ENCODE measurements at places on chromosomes 7 and 10. TPM values are rescaled to one million over a fixed set of nuclear protein-coding genes. Genes with fewer than 3 reads are reported as not detected.

UNCX gene
- total RNA-seq, result not detected

ATP5MK gene
- total RNA-seq, result 694 TPM

FKBP6 gene
- not detected for total RNA-seq

LRRC4 gene
- total RNA-seq, result not detected

ZNF37A gene
- total RNA-seq, result 6.6 TPM

SLC26A3 gene
- total RNA-seq, result 0.36 TPM

MYPN gene
- 39.1 TPM for total RNA-seq

LRRC17 gene
- 0.39 TPM for total RNA-seq

DMTF1 gene
- total RNA-seq, result 54.0 TPM

DPYSL4 gene
- total RNA-seq, result 9.9 TPM

DNA sequence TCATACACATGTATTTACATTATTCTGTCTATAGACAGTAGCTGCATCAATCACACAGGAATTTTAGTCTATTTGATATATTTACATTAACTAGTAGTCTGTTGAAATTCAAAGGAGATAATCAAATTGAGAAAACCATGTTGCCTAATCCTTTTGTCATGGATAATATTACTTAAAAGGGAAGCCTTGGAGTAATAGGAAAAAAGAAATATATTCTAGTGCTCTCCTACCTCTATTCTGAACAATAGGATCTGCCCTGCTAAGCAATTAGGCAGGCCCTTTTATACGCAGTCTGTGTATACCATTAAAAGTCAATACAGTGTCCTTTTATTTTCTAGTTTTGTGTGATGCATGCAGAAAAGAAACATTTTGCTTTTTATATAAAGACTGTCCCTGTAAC lies 24.5 kb downstream of the UMAD1 start:
- no peak overlapping the region for H3K4me3 ChIP-seq
- no peaks in the 10 kb centered on the region for H3K36me3 ChIP-seq
- H3K27me3 ChIP-seq, result no peaks in the 10 kb centered on the region
- peaks cover 7% of the 10 kb centered on the region for H3K4me1 ChIP-seq
- no peak overlapping the region for H3K27ac ChIP-seq
- DNase-seq, result no peak

- DNase-seq, result no peak
Measured at GRCh38 chr10:11225935-11226334, 208.3 kb downstream of the CELF2 start.

GRCh38 chr7:16599860-16600259 lies 45.7 kb downstream of the ANKMY2 start:
- no peaks in the 10 kb centered on the region for H3K4me1 ChIP-seq
- no peaks in the 10 kb centered on the region for H3K27me3 ChIP-seq
- peaks cover 9% of the 10 kb centered on the region for H3K36me3 ChIP-seq
- no peak overlapping the region for H3K27ac ChIP-seq

GRCh38 chr7:55526329-55526728 lies 46.0 kb downstream of the VOPP1 start:
- no peaks in the 10 kb centered on the region for H3K4me1 ChIP-seq
- no peaks in the 10 kb centered on the region for H3K27me3 ChIP-seq
- H3K4me3 ChIP-seq, result no peak overlapping the region
- H3K27ac ChIP-seq, result no peak overlapping the region

DNA sequence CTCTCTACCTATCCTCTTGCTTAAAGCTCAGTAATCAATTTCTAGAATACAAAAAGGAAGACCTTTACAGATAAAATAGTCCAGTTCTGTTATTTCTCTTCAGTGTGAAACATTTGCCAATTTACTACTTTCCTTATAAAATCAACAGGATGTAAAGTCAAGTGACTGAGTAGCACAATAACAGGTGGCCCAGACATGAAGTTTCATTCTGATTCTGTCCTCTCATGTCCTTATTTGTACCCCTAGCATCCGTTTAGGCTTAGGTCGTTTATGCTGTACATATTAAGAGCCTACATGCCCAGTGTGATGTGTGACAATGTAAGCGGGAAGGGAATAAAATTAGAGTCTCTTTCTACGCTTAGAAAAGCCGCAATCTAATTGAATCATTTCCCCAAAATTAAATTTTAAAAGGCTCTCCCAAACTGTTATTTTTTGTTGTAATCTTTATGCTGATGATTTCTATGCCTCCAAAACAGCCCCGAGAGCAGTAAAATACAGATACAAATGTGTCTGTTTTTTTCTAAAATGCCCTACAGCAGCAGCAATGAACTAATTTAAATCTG lies 29.1 kb downstream of the EPC1 start:
- no peaks in the 10 kb centered on the region for H3K27me3 ChIP-seq
- no peak for DNase-seq
- H3K4me1 ChIP-seq, result peaks cover 2% of the 10 kb centered on the region
- H3K36me3 ChIP-seq, result no peaks in the 10 kb centered on the region

DNA sequence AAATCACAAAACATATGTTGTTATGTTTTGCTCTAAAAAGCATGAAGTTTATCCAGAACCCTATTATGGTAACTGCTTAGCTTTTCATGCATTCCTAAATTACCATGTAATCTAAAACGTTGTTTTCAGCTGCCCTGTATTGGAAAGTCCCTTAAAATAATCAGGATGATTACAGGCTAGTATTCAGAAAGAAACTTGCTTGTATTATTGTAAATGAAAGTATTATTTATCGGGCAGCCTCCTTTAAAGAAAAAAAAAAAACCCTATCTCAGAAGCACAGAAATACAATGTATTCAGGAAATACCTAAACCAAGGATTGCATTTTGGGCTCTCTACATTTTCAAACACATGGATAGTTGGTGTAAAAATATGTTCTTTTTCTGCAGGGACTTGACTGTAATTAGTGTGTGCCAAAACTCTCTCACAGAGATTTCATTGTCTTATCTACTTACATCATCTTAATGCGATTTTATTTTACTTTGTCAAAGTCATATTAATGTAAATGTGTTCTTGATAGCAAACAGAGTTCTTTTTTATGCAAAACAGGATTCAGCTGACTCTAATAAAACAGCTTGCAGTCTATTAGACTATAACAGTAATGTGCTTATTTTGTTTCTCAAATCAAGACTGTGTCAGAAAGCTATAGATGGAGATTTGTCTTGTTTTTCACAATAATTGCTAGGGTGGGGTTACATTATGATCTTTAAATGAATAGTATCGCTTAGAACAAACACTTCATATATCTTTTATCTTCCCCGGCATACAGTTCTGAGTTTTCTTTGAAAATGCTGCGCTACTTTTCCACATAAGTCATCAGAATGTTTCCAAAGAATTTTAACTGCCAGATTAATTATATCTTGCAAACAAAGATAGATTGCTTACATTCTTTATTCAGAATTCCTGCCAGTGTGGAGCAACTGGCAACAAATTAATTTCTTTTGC lies 65.3 kb upstream of the ARID5B start:
- peak overlapping the region; percentile 99 for H3K27ac ChIP-seq
- peaks cover 38% of the 10 kb centered on the region for H3K4me1 ChIP-seq
- DNase-seq, result no peak
- no peak overlapping the region for H3K4me3 ChIP-seq
- no peaks in the 10 kb centered on the region for H3K27me3 ChIP-seq

DNA sequence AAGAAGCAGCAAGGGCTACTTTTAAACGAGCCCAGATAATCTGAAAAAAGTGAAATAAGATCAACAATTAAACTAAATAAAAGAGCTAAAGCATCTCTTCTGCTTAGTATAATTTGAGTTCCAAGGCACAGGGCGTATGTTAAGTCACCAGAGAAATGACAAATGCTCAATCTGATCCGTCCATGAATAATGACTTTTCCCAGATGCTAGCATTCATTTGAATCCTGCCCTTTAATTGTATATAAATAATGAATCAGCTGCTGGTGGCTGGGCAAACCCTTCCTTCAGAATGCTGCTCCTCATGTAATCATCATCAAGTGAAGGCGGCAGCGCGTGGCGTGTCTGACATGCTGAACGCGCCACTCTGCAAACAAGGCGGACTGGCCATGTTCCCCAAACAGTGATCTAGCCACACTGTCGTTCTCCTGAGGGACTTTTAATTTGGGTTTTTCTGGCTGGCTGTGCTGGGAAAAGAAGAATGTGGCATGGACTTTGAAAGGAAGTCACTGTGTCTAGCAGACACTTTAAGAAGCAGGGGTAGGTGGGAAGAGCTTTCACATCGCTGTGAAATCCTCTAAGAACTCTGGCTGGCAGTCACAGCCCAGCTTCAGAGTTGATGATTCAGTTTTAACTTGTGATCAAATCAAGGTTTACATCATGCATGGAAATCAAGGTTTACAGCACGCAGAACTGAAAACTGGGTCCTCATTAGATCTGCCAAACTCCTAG lies 70.7 kb downstream of the BEND7 start:
- H3K27ac ChIP-seq, result no peak overlapping the region
- no peak overlapping the region for H3K4me3 ChIP-seq
- no peaks in the 10 kb centered on the region for H3K27me3 ChIP-seq
- no peak for DNase-seq

DNA sequence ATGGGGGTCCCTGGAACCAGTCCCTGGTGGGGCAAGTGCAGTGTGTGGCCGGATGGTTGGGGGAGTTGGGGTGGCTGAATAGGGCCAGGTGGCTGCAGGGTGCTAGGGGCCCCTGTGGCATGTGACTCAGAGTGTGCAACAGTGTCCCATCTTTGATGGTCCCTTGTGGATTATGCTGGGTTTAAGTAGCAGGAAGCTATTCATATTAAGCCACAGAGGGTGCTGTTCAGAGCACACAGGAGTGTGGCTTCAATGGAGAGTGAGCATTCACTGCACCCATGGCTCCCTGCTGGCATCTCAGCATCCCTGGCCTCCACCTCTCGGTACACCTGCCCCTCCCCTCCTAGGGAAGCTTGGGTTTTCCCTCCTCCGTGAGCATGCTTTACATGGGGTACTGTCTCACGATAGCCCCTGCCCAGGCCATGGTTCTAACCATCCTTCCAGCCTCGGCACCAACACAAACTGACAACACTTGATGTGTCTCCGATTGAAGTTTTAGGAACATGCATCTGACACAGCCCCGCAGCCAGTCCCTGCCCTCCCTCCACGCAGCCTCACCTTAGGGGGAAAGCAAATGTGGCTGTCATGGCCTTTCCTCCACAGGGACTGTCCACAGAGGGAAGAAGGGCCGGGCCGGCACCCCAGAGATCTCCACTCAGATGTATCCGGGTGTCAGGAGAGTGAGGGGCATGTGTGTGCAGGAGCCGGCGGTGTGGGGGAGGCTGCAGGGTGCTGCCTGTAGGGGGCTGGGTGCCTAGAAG lies 30.4 kb upstream of the PPIF start:
- no peak overlapping the region for H3K4me3 ChIP-seq
- no peaks in the 10 kb centered on the region for H3K27me3 ChIP-seq

DNA sequence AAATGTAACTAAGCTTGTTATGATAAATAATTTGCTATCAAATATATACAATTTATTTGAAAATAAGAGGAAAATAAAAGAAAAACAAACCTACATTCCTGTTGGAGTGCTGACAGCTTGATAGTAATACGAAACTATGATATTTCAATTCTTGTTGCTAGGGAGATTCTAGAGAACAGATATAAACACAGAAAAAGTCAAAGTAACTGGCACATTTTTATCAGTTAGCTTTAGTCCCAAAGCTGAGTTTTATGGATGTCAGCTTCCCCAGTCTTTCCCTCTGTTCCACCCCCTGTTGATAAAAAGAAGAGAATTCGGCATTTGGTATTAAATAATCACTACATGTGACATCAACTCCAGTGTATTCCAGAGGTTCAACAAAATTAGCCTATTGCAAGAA lies 1134.0 kb downstream of the XPNPEP1 start:
- no peak overlapping the region for H3K4me3 ChIP-seq
- H3K36me3 ChIP-seq, result no peaks in the 10 kb centered on the region
- H3K27me3 ChIP-seq, result no peaks in the 10 kb centered on the region
- H3K27ac ChIP-seq, result no peak overlapping the region
- no peaks in the 10 kb centered on the region for H3K4me1 ChIP-seq
- DNase-seq, result no peak

DNA sequence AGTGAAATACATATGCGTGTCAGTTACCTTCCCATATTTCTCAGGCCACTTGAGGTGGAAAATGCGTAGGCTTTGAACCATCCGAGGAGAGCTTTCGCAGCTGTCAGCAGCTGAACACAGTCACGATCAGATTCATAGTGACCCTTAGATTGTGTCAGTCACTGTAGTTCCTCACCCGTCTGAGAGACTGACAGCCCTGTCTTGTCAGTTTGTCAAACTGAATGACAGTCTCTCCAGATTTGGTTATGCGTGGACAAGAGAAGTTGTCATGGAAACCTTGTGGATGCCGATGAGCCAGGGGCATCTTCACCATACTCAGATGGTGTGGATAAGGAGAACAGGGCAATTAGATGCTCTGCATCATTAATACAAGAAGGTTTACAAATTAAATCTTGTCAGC lies 546.3 kb downstream of the TYW1 start:
- no peak overlapping the region for H3K27ac ChIP-seq
- no peaks in the 10 kb centered on the region for H3K4me1 ChIP-seq
- DNase-seq, result no peak
- no peaks in the 10 kb centered on the region for H3K27me3 ChIP-seq

- no peak overlapping the region for H3K4me3 ChIP-seq
- H3K27me3 ChIP-seq, result no peaks in the 10 kb centered on the region
- no peak overlapping the region for H3K27ac ChIP-seq
- peaks cover 18% of the 10 kb centered on the region for H3K36me3 ChIP-seq
Measured at GRCh38 chr10:5453749-5454489, 41.6 kb downstream of the NET1 start.

DNA sequence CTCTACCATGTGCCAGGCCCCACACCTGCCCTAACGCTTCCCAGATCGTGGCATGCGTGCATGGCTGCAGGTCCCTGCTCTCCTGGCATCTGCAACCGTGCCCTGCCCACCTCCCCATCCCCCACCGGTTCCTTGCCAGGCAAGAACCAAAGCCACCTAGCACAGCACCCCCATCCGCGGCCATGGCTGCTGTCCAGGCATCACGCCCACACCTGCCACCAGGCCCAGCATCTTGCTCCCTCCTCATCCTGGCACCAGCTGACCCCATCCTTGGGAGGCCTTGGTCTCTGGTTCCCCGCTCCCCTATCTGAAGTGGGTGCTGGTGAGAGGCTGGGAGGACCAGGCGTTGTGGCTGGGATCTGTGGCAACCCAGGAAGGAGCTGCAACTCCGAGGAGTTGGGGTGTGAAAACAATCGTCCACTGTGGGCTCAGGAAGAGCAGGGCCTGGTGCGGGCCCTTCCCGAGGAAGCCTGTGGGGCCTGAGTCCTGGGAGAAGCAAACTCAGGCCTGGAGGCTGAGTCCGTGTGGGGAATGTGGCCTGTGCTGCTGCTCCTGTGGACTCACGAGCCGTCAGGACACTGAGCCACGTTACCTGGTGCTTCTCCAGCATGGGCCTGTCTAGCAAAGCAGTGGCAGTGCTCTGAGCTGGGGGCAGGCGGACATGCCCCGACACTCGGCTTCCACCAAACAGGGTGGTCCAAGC lies 417.1 kb downstream of the DNAJB6 start:
- no peaks in the 10 kb centered on the region for H3K27me3 ChIP-seq
- H3K4me1 ChIP-seq, result no peaks in the 10 kb centered on the region
- H3K36me3 ChIP-seq, result no peaks in the 10 kb centered on the region
- no peak overlapping the region for H3K27ac ChIP-seq
- no peak for DNase-seq
- no peak overlapping the region for H3K4me3 ChIP-seq

GRCh38 chr10:125057158-125058001 lies 103.0 kb downstream of the CTBP2 start:
- no peaks in the 10 kb centered on the region for H3K27me3 ChIP-seq
- H3K36me3 ChIP-seq, result no peaks in the 10 kb centered on the region
- peaks cover 24% of the 10 kb centered on the region for H3K4me1 ChIP-seq

GRCh38 chr10:17375936-17376584 lies 78.3 kb downstream of the ST8SIA6 start:
- H3K27me3 ChIP-seq, result no peaks in the 10 kb centered on the region
- no peaks in the 10 kb centered on the region for H3K36me3 ChIP-seq
- H3K4me1 ChIP-seq, result 0 out of 2 replicates have a peak, but pooled peaks cover 3% of the 10 kb centered on the region
- H3K4me3 ChIP-seq, result no peak overlapping the region
- H3K27ac ChIP-seq, result no peak overlapping the region
